ENCODE measurements at places on chromosomes 3 and 15. TPM values are rescaled to one million over a fixed set of nuclear protein-coding genes. Genes with fewer than 3 reads are reported as not detected.

Gene LRRC3B
- total RNA-seq: not detected

DNA sequence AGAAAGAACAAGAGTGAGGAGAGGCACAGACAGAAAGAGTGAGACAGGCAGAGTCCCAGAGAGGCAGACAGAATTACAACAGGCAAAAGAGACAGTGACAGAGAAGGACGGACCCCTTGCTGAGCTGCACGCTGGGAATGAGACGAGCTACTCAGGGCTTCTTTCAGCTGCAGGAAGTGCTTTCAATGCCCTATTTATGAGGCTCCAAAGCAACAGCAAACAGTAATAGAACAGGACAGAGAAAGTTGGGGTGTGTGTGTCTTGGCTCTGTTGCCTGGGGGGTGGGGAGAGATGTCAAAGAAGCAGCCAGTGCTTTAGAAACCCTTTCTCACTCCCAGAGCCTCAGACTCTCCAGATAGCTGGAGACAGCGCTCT lies 502 bp upstream of the TIMP4 start:
- no peak for ATAC-seq

Gene KNG1
- not detected for total RNA-seq

Gene CCR8
- 0.16 TPM for total RNA-seq

- ATAC-seq: no peak
These were observed 132.5 kb downstream of the DLG1 start for GRCh38 chr3:197165890-197166289.

GRCh38 chr3:196962108-196962929 lies 6.3 kb downstream of the PIGZ start:
- ATAC-seq: no peak

DNA sequence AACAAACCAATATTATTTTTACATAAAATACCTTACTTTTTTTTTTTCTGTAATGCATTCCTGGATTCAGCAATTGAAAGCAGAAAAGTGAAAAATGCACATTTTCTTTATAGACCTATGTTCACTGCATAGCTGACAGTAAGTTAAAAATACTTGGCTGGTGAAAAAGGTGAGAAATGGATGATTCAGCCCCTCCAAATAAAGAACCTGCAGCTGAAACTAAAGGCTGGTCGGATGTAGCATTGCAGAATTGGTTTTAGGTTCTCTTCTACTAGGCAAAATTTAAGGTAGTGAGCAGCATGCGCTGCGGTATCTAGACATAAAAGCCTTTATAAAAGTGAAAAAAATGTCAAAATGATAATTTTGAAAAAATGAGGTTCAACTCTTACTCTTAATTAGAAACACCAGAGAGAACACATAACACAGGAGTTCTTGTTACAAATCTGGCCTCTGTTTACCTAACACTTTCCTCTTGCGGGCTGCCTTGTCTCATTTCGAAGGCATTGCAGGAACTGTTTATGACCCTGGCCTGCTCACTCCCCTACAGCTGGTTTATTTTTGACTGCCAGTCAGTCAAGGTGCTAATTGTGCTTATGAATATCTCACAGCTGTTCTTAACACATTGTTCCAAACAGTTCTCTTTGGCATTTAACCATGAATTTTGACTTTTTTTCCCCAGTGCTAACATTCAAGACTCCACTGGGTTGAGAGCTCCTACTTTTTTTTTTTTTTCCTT lies 455.4 kb upstream of the TBL1XR1 start:
- no peak for ATAC-seq

Gene LRRIQ4
- not detected for total RNA-seq

GRCh38 chr15:49460411-49460941 lies 37.4 kb downstream of the FGF7 start:
- ATAC-seq: no peak

DNA sequence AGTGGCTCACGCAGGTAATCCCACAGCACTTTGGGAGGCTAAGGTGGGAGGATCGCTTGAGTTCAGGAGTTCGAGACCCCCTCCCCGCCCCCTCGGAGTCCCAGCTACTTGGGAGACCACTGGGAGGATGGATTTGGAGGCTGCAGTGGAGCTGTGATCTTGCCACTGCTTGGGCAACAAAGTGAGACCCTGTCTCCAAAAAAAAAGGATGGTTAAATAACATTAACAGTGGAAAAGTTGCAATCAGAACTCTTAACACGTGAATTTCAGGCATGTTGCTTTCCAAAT lies 1.4 kb upstream of the TMEM87A start:
- ATAC-seq: no peak

GRCh38 chr15:43702701-43703424 lies 9.2 kb downstream of the CKMT1A start:
- no peak for ATAC-seq

Gene RNF168
- 15.8 TPM for total RNA-seq

Gene ANKDD1A
- 1.6 TPM for total RNA-seq

GRCh38 chr3:46693038-46693891 lies at the start of gene ALS2CL:
TSS of gene ALS2CL (minus strand) at chr3:46693679. CDS start at chr3:46689440, 4,239 bp downstream.
- peak; percentile 64 for ATAC-seq

Gene ZNF501
- 1.1 TPM for total RNA-seq

Gene CCR9
- not detected for total RNA-seq

All from esophagus mucosa (tissue), 1 donor.